ENCODE measurements at places on chromosomes 4 and X.

GRCh38 chr4:90602726-90603125, 475.5 kb downstream of the CCSER1 start:
- no peak for DNase-seq

DNA sequence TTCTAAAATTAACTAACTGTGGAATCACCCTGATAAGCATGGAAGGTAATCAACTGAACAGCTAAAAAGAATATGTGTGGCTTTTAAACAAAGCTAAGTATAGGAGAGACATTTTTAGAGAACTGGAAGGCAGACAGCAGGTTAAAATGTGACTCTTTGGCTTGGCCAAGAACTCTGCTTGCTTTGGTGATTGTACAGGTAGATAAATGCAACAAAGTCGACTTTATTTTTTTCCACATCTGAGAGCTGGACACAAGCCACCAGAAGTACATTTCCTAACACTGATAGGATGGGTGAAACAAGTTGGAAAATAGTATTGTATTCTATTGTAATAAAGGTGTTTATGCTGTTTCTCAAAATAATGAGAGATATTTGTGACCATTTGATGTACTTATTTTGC, 84.1 kb downstream of the RBMX2 start:
- no peak for DNase-seq

- no peak for DNase-seq
Observed at GRCh38 chrX:95029571-95029970, 1355.6 kb downstream of the FAM133A start.

GRCh38 chr4:184237612-184238011, 19.9 kb upstream of the ENPP6 start:
- DNase-seq = no peak

DNA sequence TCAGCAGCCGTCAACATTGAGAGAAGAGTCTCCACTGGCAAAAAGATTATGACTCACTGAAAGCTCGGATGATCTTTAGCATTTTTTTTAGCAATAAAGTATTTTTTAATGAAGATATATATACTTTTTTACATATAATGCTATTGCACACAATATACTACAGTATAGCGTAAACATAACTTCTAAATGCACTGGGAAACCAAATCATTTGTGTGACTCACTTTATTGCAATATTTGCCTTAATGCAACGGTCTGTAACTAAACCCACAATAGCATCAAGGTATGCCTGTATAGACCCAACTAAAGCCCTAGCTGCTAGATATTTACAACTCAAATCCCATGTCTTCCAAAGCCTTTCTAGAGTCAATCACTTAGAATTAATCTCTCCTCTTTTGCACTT, 52.3 kb upstream of the EDNRA start:
- no peak for DNase-seq

DNA sequence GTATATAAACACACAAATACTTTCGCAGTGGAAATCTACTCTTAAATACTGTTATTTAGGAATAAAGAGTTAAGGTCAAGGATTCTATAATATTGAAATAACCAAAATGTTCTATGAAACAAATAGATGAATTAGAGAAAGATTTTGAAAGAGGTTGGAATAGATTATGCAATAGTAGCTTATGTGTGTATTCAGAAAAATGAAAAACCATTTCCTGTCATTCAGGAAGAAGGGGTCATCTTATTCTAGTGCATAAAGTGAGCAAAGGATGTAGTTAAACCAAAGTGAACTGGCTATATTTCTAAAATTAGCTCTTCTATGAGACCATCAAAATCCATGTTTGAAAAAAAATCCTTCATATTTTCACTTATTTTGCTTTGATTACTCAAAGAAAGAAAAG, 30.0 kb upstream of the MYOZ2 start:
- no peak for DNase-seq

GRCh38 chrX:36963852-36964251, 44.3 kb upstream of the FAM47C start:
- DNase-seq = no peak

- no peak for DNase-seq
Observed at GRCh38 chr4:135429528-135429927, 1227.9 kb upstream of the PABPC4L start.

DNA sequence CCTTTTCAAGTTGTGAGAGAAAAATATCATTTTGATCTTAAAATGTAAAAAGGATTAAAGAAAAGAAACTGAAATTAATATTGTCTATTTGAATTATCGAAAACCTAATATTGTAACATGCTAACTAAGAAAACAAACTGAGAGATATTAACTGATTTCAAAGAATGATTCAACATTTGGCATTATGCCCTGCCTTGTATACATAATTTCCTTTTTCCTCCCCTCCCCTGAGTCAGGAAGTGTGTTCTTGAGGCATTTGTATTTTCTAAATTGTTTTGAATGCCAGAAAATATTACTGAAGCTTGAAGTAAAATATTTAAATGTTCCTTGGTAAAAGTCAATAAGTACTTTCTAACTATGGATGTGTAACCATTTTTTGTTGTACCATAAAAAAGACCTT, 49.4 kb downstream of the RPS6KA3 start:
- no peak for DNase-seq

GRCh38 chr4:108465886-108466500, 154.4 kb upstream of the RPL34 start:
- DNase-seq = no peak

- no peak for DNase-seq
Observed at GRCh38 chr4:106079616-106080015, 184.3 kb downstream of the NPNT start.

DNA sequence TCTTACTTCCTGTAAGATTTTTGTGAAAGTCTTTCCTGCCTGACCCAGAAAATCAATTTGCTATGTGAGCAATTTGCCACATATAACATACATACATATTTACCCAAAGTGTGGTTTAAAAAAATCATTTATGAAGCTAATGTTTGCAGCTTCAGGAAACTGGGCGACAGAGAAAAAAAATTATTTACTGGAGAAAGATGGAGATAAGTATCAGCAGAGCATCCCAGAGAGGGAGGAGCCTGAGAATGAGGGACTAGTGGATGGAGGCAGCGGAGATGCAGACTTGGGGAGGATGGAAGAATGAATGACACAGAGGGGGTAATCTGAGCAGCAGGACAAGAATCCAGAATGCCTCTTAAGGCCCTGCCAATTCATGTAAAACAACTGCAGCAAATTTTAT, 975 bp upstream of the GYPA start:
- no peak for DNase-seq

DNA sequence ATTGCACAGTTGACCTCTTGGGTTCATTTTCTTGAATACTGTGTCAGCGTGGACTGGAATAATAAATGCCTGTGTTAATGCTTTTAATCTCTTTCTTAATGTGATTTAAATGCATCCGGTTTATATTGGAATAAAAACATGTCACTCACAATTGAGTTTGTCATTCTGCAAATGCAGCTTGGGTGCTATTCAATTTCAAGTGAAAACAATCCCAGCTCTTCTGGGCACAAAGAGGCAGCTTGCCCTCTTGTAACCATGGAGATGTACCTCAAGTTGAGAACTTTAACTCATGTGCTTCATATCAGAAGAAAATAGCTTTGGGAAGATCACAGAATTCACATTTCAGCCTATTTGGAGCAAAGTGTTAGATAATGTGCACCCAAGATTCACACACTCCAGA, 355.7 kb upstream of the GNPDA2 start:
- no peak for DNase-seq

- no peak for DNase-seq
Observed at GRCh38 chr4:103118166-103118565, 18.5 kb upstream of the BDH2 start.

GRCh38 chr4:8705161-8706145, 112.9 kb downstream of the CPZ start:
- DNase-seq = peak; percentile 8

- no peak for DNase-seq
Observed at GRCh38 chr4:2281575-2282343, 19.9 kb upstream of the MXD4 start.
